ENCODE measurements at places on chromosomes 12 and 14. TPM values are rescaled to one million over a fixed set of nuclear protein-coding genes. Genes with fewer than 3 reads are reported as not detected.

- DNase-seq, result no peak
These were observed 269.2 kb upstream of the PRKD1 start for GRCh38 chr14:30196861-30197260.

DNA sequence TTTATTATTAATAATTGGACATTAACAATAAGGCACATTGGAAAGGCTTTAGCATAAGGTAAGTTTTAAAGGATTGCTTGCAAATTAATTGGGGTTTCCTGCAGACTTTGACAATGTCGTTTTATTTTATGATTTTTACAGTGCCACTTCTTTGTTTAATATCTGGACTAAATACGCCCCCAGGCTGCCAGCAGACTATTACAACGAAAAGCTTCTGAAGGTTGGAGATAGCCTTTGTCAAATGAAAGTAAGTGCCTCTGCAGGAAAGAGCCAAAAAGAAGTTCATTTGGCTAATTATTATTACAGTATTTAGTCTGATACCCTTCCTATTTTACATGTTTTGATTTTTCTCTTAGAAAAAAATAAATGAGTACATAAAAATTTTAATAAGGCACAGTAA, 11.3 kb downstream of the CFAP54 start:
- DNase-seq, result no peak

- no peak for DNase-seq
These were observed 161.7 kb upstream of the PLEKHA5 start for GRCh38 chr12:18967814-18968213.

DNA sequence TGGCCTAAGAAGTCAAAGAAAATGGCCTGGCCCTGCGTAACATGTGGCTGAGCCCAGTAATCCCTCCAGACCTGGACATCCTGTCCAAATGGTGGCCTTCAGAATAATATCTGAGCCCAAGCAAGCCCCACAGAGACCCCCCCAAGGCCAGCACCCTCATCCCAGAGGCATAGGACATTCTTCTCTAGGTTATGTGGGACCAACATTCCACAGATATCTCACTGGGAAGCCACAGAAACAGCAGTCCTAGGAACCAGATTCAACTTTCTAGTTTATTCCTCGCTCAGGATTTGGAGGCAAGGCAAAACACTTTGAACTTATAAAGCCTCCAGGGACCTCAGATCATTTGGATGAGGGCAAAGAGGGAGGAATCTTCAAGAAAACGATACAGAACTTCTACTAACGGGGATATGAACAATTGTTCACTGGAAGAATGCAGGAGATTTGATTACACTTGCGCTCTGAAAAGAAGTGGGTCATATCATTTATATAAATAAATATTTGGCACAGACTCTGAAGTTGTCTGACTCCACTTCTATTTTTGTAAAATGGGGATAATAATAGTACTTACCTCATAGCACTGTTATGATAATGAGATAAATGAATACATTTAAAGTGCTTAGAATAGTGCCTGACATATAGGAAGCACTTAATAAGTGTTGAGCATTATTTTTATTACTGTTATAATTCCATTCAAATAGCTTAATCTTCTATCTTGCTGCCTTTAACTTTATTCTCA, 171.5 kb downstream of the NUAK1 start:
- DNase-seq, result no peak

DNA sequence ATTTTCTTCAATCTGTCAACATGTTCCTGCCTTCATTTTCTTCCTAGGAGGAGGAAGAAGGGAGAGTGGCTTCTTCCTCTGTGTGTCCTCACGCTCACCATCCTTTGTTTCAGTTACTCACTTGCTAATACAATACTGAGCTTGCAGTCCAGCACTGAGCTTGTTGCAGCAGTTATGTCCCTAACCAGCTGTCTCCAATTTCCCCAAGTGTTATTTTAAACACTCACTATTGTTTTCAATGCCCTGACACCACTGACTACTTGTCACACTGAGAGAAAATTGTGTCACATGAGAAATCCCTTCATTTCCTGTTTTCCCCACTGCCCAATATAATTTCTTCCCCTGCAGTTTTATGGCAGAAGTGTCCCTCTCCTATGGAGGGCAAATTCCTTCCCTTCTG, 53.4 kb downstream of the HSD17B6 start:
- DNase-seq, result no peak

DNA sequence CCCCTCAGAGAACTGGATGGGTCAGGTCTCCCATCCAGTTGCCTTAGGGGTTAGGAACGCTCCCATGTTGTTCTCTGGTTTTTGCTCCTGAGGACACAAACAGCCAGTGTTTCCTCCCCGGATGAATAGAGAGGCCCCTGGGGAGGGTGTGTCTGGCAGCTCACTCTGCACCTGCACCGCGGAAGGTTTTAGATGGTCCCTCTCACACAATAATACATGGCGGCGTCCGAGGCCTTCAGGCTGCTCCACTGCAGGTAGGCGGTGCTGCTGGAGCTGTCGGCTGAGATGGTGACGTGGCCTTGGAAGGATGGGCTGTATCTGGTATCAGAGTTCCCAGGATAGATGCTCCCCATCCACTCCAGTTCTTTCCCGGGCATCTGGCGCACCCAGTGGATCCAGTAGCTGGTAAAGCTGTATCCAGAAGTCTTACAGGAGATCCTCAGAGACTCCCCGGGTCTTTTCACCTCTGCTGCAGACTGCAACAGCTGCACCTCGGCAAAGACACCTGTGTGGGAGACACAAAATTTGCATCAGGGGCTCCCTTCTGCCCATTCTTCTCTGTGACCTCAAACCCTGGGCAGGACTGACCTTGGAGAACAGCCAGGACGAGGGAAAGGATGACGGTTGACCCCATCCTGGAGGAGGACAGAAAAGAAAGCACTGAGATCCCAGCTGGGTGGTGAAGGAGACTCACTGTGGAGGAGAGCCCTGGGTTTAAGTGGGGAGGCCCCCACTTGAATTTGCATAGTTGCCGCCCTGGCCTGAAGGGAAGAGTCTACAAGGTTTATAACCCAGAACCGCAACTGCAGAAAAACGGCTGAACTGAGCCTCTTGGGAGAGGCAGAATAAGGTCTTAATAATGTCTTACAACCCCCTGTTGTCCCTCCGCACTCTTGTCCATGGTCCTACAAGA, 1324.8 kb downstream of the TMEM121 start:
- DNase-seq, result no peak

GRCh38 chr12:57666897-57667296, 27.0 kb upstream of the OS9 start:
- no peak for DNase-seq

GRCh38 chr14:39381366-39381765, 50.9 kb downstream of the FBXO33 start:
- no peak for DNase-seq

DNA sequence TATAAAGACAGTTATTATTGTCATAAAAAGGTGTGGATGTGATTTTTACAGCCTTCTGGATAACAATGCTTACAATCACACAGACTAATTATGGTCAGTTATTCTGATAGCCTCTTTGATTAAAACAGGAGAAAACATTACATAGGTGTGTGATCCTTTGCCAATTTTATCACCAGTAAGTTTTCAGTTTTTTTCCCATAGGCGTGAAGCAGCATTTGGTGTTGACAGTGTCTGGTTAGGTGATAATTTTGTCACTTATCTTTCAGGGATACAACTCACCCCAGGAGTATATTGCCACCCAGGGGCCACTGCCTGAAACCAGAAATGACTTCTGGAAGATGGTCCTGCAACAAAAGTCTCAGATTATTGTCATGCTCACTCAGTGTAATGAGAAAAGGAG, 208.8 kb downstream of the EPS8 start:
- DNase-seq, result no peak

DNA sequence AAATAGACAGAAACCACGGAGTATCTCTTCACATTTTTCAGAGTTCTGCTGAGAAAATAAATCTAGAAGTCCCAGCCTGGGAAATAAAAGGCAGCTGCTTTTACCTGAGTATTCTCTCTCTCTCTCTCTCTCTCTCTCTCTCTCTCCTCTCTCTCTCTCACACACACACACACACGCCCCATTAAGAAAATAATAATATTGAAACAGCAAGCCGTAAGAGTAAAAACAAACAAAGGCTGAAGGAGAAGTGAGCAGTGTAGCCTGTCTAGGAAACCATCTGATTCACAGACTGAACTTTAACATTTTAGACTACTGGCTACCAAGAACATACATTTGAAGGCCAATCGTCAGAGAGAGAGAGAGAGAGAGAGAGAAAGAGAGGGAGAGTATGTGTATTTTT, 8.4 kb downstream of the PTHLH start:
- no peak for DNase-seq

GRCh38 chr14:23365732-23366425, 907 bp upstream of the EFS start:
- peak; percentile 79 for DNase-seq

GRCh38 chr14:36518586-36519430, 1.2 kb downstream of the NKX2-1 start:
- no peak for DNase-seq

- DNase-seq, result no peak
These were observed 18.2 kb upstream of the FIGNL2 start for GRCh38 chr12:51866762-51867161.

DNA sequence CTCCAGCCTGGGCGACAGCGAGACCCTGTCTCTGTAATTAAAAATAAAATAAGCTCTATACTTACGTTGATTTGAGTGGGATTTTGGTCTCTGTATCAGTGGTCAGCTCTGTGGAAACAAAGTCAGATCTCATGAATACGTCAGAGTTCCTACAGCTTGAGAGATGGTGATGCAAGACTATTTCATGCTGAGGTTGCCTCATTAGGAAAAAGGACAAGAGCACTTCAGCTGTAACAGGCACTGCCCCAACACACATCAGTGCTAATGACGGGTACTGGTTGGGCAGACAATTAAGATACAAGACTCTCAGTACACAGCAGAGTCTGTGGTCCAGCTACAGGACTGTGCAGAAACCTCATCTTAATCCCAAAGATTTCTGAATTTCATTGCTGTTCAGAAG, 246.4 kb upstream of the AMIGO2 start:
- DNase-seq, result no peak

DNA sequence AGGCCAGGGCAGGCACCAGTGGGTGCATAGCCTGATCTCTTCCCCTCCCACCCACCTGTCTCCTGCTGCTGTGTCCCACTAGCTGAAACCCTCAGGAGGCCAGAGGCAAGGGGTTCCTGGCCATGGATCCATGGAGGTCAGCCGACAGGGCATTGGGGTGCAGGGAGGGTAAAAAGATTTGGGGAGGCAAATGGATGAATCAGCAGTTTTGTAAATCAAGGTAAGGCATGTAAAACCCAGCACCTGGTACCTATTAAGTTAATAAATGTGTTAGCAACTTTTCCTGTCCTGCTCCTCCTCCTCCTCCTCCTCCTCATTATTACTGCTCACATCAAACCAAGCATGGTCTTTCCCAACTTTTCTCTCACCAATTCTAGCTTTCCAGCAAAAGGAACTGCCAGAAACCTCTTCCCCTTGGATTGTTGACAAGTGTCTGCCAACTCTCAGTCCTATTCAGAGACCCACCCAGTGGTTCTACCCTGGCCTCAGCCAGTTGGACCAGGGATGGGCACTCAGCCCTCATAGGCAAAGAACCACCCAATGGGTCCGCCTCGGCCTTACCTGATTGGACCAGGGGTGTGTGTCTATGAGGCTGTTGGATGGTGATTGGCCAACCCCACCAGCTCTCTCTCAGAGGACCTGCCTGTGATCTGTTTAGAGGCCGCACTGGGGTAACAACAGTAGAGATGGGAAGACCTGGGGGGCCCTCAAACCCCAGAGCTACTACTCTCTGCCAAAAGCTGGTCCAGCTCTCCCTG, 155.7 kb upstream of the GSC start:
- no peak for DNase-seq

The CMA1 gene
- total RNA-seq, result not detected

The PCED1B gene
- 1.3 TPM for total RNA-seq

The ERBB3 gene
- 6.8 TPM for total RNA-seq
